ENCODE measurements at places on chromosomes 13 and 19. TPM values are rescaled to one million over a fixed set of nuclear protein-coding genes. Genes with fewer than 3 reads are reported as not detected.
A peak's percentile ranks its signal among the peaks of the same experiment; 100 is the strongest.

DNA sequence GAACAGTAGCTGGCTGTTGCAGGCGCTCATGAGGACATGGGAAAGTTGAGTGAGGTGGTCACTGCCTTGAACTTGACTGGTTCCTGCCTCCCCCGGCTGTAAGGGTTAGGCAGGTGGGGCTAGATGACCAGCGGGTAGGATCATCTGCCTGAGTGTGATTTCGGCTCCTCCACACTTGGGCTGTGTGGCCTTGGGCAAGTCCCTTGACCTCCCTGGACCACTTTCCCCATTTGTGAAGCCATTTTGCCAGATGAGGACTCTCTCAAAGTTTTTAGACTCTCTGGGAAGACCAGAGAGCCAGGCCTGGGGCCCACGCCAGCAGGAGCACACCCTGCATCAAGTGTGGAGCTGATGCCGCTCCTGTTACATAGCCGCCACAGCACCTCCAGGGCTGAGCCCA, 9.5 kb downstream of the PPP1R37 start:
- no peaks in the 10 kb centered on the region for H3K36me3 ChIP-seq
- DNase-seq: no peak
- H3K4me1 ChIP-seq: peaks cover 51% of the 10 kb centered on the region
- H3K27ac ChIP-seq: no peak overlapping the region
- no peak overlapping the region for H3K4me3 ChIP-seq

GRCh38 chr13:29556742-29557141, 38.7 kb downstream of the SLC7A1 start:
- no peak overlapping the region for H3K27ac ChIP-seq
- H3K27me3 ChIP-seq: no peaks in the 10 kb centered on the region
- H3K4me3 ChIP-seq: no peak overlapping the region

DNA sequence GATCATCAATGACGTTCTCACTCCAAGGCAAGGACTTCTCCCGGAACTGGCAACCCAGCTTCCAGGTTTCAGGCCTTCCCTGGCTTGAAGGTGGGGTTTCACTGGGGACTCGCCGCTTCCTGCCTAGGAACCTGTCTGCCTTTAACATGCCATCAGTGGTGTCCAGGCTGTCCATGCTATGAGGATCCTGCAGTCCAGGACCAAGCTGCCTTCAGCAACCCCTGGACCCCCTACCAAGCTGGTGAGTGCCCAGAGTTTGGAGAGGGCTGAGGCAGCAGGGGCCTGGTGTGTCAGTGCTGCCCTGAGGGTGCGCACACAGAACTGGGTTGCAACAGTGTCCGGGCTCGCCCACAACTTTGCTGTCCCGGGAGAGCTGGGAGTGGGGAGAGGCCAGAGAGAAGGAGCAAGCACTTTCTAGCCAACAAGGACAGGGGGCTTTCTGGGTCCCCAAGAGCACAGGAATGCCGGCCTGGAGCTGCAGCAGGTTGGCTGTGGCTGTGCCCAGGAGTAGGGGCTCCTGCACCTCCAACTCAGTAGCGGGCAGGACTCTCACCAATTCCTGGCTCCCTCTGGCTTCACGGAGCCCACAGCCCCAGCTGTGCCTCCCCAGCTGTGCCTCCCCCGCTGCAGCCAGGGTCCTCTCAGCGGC, 1563.2 kb upstream of the MIR17HG start:
- H3K27ac ChIP-seq: no peak overlapping the region
- H3K27me3 ChIP-seq: no peaks in the 10 kb centered on the region
- H3K4me3 ChIP-seq: no peak overlapping the region
- H3K36me3 ChIP-seq: no peaks in the 10 kb centered on the region
- no peaks in the 10 kb centered on the region for H3K4me1 ChIP-seq

ZNF814 gene
- total RNA-seq: 26.7 TPM

DNA sequence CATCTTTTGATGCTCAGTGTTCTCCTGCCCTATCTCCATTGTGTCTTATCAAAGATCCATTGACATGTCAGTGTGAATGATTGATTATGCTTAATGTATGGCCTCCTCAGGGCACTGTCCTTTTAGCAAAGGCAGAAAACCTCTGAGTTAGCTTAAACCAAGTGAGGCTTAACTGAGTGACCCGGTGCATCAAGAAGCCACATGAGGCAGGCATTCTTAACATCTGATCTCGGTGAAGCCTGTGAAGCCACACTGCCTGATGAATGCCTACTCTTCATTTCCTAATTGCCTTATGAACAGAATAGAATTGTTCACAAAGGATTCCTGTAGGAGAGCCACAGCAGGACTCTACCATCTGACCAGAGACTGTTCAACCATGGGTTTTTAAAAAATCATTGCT, 168.1 kb upstream of the SOX21 start:
- no peaks in the 10 kb centered on the region for H3K4me1 ChIP-seq
- H3K4me3 ChIP-seq: no peak overlapping the region
- no peak for DNase-seq
- H3K27ac ChIP-seq: no peak overlapping the region
- peaks cover 2% of the 10 kb centered on the region for H3K27me3 ChIP-seq

ZNF99 gene
- not detected for total RNA-seq

LRRC8E gene
- total RNA-seq: not detected

DNA sequence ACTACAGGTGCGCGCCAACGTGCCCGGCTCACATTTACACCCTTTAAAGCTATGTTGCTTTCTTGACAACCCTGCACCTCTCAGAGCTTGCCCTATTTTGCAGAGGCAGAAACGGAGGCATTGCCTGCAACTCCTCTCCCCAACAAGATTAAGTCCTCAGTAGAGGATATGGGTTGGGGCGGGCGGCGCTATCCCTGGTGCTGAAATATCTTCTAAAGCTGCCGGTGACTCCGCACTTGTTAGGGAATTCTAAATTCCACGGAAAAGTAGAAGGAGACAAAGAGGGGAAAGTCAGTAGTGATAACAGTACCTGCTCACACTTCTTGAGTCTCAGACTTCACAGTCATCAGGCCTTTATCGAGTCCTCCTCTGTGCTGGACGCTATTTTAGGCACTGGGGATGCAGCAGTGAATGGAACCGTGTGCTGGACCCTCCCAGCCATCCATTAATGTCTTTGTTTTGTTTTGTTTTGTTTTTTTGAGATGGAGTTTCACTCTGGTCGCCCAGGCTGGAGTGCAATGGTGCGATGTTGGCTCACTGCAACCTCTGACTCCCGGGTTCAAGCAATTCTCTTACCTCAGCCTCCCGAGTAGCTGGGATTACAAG, 18.0 kb downstream of the SLC5A5 start:
- DNase-seq: no peak
- no peaks in the 10 kb centered on the region for H3K36me3 ChIP-seq
- no peaks in the 10 kb centered on the region for H3K4me1 ChIP-seq
- no peak overlapping the region for H3K4me3 ChIP-seq

DNA sequence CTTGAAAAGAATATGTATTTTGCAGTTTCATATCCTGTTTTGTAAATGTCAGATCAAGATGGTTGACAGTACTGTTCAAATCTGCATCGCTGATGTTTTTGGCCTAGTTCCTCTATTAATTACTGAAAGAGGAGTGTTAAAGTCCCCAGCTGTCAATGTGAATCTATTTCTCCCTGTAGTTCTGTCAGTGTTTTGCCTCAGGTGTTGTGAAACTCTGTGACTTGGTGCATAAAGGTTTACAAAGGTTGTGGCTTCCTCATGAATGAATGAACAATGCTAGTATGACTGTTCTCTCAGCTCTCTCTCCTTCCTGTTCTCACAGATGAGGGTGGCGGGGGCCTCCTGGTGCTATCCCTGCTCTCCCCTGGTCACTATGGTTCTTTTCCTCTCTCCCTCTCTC, 142.4 kb downstream of the MYCBP2 start:
- H3K27ac ChIP-seq: peak overlapping the region; percentile 76
- peaks cover 18% of the 10 kb centered on the region for H3K4me1 ChIP-seq
- DNase-seq: peak; percentile 63
- H3K36me3 ChIP-seq: peaks cover 53% of the 10 kb centered on the region
- no peaks in the 10 kb centered on the region for H3K27me3 ChIP-seq
- no peak overlapping the region for H3K4me3 ChIP-seq

- H3K4me3 ChIP-seq: no peak overlapping the region
- DNase-seq: no peak
- H3K27ac ChIP-seq: no peak overlapping the region
- peaks cover under 1% of the 10 kb centered on the region for H3K27me3 ChIP-seq
Measured at GRCh38 chr13:39209731-39210531, 171.7 kb downstream of the NHLRC3 start.

DNA sequence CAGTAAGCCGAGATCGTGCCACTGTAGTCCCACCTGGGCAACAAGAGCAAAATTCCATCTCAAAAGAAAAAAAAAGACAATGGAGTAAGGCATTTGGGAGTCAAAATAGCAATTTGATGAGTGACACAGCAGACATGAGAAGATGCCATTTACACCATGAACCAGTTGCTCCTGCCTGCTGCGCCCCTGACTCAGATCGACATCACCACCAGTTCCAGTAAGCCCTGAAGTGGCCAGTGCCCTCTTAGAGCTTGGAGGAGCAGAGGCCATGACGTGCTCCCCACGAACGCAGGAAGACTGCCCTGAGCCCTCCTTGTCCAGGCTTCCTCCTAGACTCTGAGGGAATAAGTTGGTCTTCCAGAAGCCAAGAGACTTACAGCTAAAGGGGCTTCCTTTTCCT, 339.2 kb downstream of the MYO16 start:
- DNase-seq: no peak
- no peak overlapping the region for H3K4me3 ChIP-seq
- no peaks in the 10 kb centered on the region for H3K27me3 ChIP-seq
- H3K36me3 ChIP-seq: no peaks in the 10 kb centered on the region
- no peak overlapping the region for H3K27ac ChIP-seq
- H3K4me1 ChIP-seq: no peaks in the 10 kb centered on the region

PSG7 gene
- total RNA-seq: not detected

VSIG10L gene
- 2.2 TPM for total RNA-seq

C5AR2 gene
- 0.07 TPM for total RNA-seq

LRP3 gene
- not detected for total RNA-seq

GRCh38 chr19:30930941-30931706, 418.1 kb downstream of the TSHZ3 start:
- H3K27me3 ChIP-seq: no peaks in the 10 kb centered on the region
- no peaks in the 10 kb centered on the region for H3K4me1 ChIP-seq
- DNase-seq: no peak
- no peak overlapping the region for H3K27ac ChIP-seq
- no peaks in the 10 kb centered on the region for H3K36me3 ChIP-seq

GRCh38 chr19:38409631-38410133, 6.8 kb downstream of the FAM98C start:
- DNase-seq: no peak
- no peak overlapping the region for H3K27ac ChIP-seq
- H3K4me1 ChIP-seq: peaks cover 2% of the 10 kb centered on the region
- no peaks in the 10 kb centered on the region for H3K27me3 ChIP-seq
- H3K36me3 ChIP-seq: peaks cover 14% of the 10 kb centered on the region
- no peak overlapping the region for H3K4me3 ChIP-seq

- H3K36me3 ChIP-seq: no peaks in the 10 kb centered on the region
- peaks cover 8% of the 10 kb centered on the region for H3K4me1 ChIP-seq
- H3K27me3 ChIP-seq: peaks cover 9% of the 10 kb centered on the region
- DNase-seq: peak; percentile 37
Measured at GRCh38 chr19:51698296-51698695, 5.2 kb downstream of the SPACA6 start.

DNA sequence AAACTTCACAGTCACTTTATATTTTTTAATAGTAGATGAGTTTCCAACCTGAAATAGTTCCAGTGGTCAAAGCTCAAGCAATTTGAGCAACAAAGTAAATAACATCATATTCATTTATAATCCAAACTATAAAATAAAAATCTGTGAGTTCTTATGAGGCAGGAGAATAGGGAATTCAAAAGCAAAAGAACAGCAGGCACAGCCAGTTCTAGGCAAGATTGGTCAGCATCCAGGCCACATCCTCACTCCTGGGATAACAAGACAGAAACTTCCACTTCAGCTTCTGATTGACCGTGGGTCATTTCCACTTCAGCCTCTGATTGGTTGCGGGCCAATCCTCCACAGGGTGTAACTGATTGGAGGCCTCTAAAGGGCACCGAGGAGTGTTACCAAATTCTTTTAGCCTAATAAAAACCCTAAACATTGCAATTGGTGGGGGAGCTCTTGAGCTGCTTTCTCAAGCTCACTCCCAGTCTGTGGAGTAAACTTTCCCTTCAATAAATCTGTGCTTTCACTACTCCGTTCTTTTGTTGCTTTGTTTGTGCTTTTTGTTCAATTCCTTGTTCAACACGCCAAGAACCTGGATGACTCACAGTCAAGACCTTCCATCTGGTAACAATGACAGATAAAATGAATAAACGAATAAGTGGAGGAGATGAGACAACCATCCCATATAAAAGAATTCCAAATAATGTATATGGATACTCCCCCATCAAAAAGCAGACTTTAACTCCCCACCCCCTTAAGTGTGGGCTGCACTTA, 42.6 kb upstream of the AMER2 start:
- DNase-seq: no peak
- H3K27me3 ChIP-seq: peaks cover 13% of the 10 kb centered on the region
- H3K4me1 ChIP-seq: peaks cover 7% of the 10 kb centered on the region
- no peaks in the 10 kb centered on the region for H3K36me3 ChIP-seq
- no peak overlapping the region for H3K27ac ChIP-seq

PSPN gene
- total RNA-seq: 1.8 TPM

DNA sequence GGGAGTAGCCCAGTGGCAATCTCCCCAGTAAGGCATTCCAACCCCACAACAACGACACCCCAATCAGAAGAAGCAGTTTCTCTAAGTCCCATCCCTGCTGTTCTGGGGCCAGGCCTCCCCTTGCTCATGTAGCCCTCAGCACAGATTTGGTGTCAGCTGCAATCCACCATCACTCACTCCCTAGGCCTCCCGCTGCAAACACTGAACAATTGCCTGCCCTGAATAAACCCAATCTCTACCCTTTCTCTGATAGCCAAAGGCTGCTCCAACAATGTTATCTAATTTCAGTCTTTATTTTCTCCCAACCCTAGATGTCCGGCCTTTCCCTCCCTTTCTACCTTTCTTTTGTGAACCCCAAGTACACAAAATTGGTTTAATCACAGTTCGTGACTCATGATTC, 5.6 kb upstream of the SOX21 start:
- H3K4me1 ChIP-seq: no peaks in the 10 kb centered on the region
- H3K27ac ChIP-seq: no peak overlapping the region
- H3K27me3 ChIP-seq: peaks cover 43% of the 10 kb centered on the region
- H3K4me3 ChIP-seq: no peak overlapping the region
- no peak for DNase-seq

GRCh38 chr19:43524922-43525835, 1.8 kb downstream of the ETHE1 start:
- no peaks in the 10 kb centered on the region for H3K27me3 ChIP-seq
- peak overlapping the region; percentile 89 for H3K4me3 ChIP-seq
- H3K27ac ChIP-seq: peak overlapping the region; percentile 80
- peaks cover 21% of the 10 kb centered on the region for H3K4me1 ChIP-seq

- H3K4me3 ChIP-seq: no peak overlapping the region
- H3K27ac ChIP-seq: peak overlapping the region; percentile 25
- peak; percentile 88 for DNase-seq
- H3K36me3 ChIP-seq: peaks cover 31% of the 10 kb centered on the region
- no peaks in the 10 kb centered on the region for H3K27me3 ChIP-seq
Measured at GRCh38 chr19:45059258-45059965, 16.9 kb downstream of the ZNF296 start.

CYP4F12 gene
- not detected for total RNA-seq

DNA sequence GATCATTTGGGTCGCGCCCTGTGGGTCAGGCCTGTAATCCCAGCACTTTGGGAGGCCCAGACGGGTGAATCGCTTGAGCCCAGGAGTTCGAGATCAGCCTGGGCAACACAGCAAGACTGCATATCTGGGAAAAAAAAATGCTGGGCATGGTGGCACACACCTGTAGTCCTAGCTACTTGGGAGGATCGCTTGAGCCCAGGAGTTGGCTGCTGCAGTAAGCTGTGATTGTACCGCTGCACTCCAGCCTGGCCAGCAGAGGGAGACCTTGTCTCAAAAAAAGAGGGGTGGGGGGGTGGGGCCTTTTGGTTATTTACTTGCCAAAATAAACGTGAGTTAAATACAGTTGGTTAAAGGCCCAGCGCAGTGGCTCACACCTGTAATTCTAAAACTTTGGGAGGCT, 9.8 kb upstream of the ZNF544 start:
- no peak overlapping the region for H3K27ac ChIP-seq
- H3K36me3 ChIP-seq: peaks cover 18% of the 10 kb centered on the region
- H3K27me3 ChIP-seq: no peaks in the 10 kb centered on the region
- peak; percentile 45 for DNase-seq
- no peaks in the 10 kb centered on the region for H3K4me1 ChIP-seq

ZNF723 gene
- total RNA-seq: not detected
